Suppressor macrophage treated with lipopolysaccharide for 1 hour (primary cell): ENCODE measurements at places on chromosomes 2 and 18.
A peak's percentile ranks its signal among the peaks of the same experiment; 100 is the strongest.

GRCh38 chr2:235004329-235004903 lies 52.6 kb downstream of the SH3BP4 start:
- no peak for DNase-seq

DNA sequence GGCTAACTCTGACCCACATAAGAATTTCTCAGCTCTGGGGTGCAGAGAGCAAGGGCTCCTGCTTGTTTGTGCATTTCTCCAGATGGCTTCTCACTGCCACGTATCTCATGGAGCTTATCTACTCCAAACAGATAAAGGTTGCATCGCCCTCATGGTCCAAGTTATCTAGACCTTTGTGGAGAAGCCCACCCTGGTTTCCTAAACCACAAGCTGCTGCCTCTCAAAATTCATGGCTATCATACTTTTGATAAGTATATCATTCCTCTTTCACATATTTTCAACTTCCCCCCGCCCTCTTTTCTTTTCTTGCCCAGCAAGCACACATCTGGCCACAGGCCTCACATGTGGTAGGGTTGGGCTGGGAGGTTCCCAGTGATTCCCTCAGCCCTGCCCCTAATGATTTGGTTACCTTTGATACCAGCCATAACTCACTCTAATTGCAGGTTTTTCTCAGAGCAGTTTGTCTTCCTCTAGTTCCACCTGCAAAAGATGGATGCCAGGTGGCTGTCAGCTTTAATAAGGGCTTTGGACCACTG lies 146.0 kb downstream of the RHBDD1 start:
- DNase-seq, result no peak

DNA sequence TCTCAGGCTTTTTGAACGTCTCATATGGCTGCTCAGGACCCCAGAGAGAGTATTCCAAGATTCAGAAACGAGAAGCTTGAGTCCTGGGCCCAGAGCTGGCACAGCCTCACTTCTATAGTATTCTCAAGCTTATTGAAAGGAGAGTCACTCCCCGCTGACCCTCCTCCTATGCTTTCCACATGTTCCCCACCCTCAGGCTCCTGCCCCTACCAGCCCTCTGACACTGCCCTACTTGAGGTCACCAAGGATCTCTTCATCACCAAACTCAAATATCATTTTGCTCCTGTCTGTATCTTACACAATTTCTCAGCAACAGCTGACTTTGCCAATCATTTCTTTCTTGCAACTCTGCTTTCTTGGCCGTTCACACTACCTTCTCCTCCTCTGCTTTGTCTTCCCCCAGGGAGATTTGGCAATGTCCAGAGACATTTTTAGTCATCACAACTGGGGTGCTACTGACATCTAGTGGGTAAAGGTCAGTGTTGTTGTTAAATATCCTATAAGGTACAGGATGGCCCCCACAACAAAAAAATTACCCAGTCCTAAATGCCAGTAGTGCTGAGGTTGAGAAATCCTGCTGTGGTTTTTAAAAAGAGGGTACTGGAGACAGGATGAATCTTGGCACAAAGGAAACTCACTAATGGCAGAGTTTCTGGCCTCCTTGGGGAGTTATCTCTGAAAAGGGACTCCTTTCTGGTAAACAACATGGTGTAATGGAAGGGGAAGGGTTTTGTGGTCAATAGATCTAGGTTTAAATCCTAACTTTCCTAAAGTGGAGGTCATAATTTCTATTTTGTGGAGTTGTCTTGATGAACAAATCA lies 26.9 kb upstream of the INSIG2 start:
- DNase-seq, result peak; percentile 89

DNA sequence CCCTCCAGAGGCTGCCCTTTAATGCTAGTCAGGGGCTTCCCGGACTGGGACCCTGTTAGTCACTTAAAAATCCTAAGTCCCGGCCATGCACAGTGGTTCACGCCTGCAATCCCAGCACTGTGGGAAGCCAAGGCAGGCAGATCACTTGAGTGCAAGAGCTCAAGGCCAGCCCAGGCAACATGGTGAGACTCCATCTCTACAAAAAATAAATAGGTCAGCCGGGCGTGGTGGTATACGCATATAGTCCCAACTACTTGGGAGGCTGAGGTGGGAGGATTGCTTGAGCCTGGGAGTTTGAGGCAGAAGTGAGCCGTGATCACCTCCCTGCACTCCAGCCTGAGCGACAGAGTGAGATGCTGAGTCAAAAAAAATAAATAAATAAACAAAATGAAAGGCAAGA lies 17.2 kb upstream of the KCNG2 start:
- DNase-seq, result no peak

GRCh38 chr18:57353940-57354461 lies 1.6 kb downstream of the ST8SIA3 start:
- peak; percentile 74 for DNase-seq

DNA sequence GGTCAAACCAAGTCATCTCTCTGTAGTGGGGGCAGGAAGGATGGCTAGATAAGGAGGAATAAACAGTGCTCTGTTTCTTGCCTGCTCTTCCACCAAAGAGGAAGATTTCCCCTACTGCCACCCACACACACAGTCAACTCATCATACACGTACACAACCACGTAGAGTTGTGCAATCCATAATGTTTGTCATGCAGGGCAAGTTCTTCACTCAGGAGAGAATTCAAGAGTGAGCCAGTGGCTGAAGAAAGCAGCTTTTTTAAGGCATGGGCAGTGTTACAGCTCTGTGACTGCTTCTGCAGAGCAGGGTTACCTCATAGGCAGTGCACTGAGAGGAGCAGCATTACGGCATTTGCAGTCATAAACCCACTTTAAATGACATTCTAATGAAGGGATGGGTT lies 283.0 kb downstream of the RND3 start:
- DNase-seq, result peak; percentile 24

DNA sequence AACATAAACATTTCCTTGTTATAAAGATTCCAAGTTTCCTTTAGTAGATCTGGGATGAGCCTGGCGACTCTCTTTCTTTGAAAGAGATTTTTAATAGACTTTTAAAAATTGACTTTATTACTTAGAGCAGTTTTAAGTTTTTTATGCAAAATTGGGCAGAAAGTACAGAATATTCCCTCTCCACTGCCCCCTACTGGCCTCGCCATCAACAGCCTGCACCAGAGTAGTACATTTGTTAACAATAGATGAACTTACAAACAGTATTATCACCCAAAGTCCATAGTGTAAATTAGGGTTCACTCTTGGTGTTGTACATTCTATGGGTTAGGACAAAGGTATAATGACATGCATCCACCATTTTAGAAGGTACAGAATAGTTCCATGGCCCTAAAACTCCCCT lies 3.9 kb downstream of the MAP3K19 start:
- DNase-seq, result peak; percentile 54

- peak; percentile 94 for DNase-seq
Measured at GRCh38 chr2:38610851-38611801, 8.4 kb upstream of the HNRNPLL start.

DNA sequence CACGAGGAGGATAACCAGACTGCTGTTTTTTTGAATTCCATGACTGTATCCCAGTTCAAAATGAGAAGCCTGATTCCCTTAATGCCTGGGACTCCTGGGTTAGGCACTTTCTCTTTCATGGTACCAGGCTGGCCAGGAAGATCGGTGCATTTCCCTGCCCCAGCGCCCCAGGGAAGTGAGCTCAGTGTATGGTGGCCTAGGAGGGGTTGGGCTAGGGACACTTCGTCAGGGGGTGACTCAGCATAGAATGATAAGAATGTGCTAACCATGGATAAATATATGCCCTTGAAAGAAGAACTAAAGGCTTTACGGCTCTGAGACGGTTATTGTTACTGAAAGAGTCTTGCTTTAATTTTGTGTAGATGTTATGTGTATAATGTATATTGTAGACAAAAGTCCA lies 27.5 kb upstream of the FAM237A start:
- DNase-seq, result peak; percentile 1

DNA sequence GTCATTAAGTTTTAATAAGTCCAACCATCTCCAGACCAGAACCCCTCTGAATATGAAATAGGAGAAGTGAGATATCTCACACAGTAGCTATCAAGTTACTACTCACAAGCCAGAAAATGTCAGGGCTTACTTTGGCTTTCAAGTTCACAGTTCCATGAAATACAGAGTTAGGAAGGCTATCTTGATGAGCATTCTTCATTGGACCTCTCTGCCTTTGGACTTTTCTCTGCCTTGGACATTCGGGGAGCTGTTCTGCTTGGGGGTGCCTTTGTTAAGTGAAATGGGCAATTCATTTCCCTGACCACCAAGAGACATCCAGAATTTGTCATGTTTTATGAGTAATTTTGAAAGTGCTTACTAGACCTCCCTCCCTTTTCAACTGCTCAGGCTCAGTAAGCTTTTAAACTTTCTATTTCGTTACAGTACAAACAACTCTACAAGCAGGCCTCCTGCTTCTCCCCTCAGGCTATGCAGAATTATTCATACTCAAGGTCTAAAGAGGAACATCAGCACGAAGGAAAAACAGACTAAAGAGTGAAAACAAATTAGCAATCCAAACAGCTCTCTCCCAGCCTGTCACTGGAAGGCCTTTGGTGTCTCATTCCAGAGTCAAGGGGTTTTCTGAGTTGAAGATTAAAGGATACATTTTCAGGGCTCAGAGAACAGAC lies 95.3 kb downstream of the MREG start:
- DNase-seq, result peak; percentile 40

DNA sequence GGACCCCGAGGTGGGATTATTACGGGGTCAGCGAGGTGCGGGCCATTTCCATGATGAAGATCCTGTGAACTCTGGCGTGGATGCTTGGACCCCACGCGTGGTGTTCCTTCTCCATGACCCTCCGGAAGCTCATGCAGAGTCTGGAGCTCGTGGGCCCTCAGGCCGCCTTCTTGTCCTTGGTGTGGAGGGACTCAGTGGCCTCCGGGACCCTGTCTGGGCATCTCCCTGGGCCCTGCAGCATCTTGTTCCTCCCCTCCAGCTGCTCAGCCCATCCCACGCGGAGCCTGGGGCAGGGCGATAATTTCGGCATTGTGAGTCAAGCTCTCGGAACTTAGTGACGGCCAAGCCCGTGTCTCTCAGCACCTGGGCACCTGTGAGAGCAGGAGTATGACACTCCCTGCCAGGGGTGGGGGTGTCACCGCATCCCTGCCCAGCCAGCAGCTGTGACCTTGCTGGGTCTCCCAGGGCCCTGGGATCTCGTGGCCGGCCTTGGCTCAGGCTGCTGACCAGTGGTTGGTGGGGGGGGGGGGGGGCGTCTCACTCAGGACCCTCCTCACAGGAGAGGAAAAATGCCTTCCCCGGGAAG lies 24.6 kb downstream of the RTP5 start:
- DNase-seq, result no peak

GRCh38 chr2:164890544-164890943 lies 48.9 kb upstream of the COBLL1 start:
- no peak for DNase-seq

DNA sequence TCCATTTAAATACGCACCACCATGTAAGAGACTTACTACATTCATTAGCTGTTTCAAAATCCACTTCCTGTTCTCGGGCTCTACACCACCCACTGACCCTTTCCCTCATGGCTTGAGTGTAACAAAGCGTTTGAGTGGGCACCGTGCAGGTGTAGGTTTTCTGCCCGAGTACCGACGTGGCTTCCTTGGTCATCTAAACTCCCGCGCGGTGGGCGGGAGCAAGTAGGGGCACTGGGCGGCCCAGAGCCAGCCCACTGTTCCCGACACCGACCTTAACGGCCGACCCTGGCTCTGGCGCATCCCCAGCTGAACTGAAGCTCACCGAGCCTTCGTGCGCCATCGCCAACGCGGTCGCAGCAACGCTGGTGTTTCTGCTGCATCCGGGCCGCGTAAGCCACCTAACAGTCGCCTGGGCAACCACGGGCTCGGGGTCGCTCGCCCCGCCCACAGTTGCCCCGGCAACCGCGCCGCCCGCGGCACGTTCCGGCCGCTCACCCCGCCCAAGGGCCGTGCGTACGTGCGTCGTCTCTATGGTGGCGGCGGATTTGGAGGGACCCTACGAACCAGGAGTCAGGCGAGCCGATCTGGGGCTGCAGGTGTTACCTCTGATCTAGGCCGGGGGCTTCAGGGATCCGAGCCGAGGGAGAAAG lies at the start of the genes C2orf81 and WDR54:
C2orf81 (minus strand) TSS at position 399 of the 650 bp plus-strand sequence; CDS start at position 340, 59 bp downstream.
WDR54 (plus strand) TSS at position 510 of the 650 bp plus-strand sequence. CDS start 424 bp downstream, outside the sequence.
- peak; percentile 76 for DNase-seq

GRCh38 chr18:911486-911885 lies 6.8 kb downstream of the ADCYAP1 start:
- DNase-seq, result no peak

DNA sequence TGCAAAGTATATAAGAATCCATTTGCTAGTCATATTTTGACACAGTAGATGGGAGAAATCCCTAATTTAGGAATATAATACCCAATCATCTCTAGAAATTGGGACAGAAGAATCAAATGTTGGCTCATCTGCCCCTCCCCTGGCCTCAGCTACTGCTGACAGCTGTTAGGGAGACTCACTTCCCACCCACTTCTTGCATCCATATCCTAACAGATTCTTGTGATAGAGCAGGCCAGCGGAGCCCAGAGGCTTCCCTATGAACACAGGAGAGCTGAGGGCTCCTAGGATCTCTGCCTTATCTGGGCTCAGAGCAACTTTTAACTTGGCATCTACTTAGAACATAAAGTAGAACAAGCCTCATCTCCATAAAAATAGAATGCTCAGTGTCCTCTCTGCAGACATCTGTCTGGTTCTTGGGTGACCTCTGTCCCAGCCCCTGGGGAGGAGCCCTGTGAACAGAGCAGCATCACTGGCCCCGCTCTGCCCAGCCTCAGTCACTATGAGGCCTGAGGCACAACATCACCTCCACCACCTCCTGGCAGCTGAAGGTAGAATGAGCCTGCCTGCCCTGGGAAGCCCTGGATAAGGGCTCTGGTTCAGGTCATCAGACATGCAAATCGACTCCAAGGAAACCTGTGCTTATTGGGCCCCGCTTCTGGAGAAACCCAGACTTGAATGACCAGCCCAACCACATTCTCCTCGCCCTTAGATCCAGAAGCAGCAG lies 229.7 kb downstream of the ANKRD36B start:
- no peak for DNase-seq

DNA sequence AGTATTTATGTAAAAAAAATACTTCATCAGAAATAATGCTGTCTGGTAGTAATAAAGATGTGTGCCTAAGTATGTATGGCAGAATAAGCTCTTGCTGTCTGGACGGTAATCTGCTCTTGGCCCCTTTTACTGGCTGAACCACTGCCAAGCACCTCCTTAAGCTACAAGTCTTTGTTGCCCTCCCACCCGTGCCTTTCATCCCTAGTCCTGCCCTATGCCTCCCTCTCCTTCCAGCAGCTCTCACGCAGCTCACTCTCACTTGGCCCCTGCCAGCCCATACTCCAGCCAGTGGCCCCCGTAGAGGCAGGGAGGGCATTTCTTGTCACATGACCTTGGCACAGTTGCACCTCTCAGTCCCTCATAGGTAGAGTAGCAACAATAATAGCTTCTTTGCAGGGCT lies 54.5 kb upstream of the NPAS2 start:
- DNase-seq, result no peak

GRCh38 chr2:183348492-183348891 lies 224.2 kb downstream of the NUP35 start:
- no peak for DNase-seq
